NK-92 treated with Interleukin-12 subunit alpha and Interleukin-12 subunit beta, amount 100 ng/mL, for 24 hours (cell line): ENCODE measurements at places on chromosomes 3 and 15.

GRCh38 chr15:66157507-66157906 is 96.0 kb downstream of the MEGF11 start:
- no peak for DNase-seq

DNA sequence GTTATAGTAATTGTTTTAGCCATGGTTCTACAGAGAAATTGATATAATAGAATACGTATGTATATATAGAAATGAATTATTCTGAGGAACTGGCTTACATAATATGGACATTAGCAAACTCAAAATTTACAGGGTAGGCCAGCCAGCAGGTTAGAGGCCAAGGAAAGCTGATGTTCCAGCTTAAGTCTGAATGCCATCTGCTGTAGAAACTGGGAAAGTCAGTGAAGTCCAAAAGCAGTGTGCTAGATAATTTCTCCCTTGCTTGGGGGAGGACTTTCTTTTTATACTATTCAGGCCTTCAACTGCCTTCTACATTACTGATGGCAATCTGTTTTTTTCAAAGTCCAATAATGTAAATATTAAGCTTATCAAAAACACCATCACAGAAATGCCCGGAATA is 1174.7 kb downstream of the ZPLD1 start:
- no peak for DNase-seq

- DNase-seq = no peak
Measured at GRCh38 chr3:156723182-156723619, 48.8 kb downstream of the TIPARP start.

- DNase-seq = no peak
Measured at GRCh38 chr3:55059027-55059629, 131.3 kb upstream of the LRTM1 start.

GRCh38 chr3:6680119-6680806 is 180.7 kb upstream of the GRM7 start:
- DNase-seq = no peak

DNA sequence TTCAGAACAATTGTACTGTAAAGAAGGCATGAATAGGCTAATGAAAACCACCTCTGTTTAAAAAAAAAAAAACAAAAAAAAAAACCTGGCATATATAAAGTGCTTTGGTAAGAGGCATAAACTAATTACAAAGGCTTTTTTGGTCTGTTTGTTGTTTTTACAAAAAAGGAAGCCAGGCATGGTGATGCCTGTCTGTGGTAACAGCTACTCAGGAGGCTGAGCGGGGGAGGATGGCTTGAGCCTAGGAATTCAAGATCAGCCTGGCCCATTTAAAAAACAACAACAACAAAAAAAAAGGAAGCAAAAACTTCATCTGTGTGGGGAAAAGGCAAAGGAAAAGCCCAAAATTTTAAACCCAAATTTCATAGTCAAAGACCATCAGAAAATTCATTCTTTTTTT is 47.0 kb downstream of the OSBPL10 start:
- no peak for DNase-seq

- no peak for DNase-seq
Measured at GRCh38 chr3:31284776-31285175, 247.9 kb upstream of the STT3B start.

DNA sequence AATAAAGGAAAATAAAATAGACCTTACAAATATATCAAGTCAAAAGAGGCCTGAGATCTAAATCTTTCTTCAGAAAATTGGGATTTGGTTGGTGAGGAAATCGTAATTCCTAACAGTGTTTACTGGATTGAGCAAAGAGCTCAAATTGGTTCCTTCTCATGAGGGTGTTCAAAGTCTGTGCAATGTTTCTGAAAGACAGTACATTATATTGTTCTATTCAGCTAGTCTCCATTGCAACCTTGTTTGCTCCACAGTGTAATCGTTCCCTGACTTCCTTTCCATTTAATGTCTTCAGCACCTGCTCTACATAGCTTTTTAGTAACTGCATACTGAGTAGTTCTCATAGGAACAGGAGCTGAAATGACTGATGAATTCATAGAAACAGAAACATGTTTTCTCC is 326.8 kb downstream of the SUCLG2 start:
- no peak for DNase-seq

GRCh38 chr3:38984110-38984509 is 67.6 kb downstream of the SCN11A start:
- no peak for DNase-seq

- DNase-seq = no peak
Measured at GRCh38 chr3:50503504-50504342, at the start of gene CACNA2D2. TSS of gene CACNA2D2 (minus strand) at chr3:50503634. CDS start at chr3:50503423, 211 bp downstream.

DNA sequence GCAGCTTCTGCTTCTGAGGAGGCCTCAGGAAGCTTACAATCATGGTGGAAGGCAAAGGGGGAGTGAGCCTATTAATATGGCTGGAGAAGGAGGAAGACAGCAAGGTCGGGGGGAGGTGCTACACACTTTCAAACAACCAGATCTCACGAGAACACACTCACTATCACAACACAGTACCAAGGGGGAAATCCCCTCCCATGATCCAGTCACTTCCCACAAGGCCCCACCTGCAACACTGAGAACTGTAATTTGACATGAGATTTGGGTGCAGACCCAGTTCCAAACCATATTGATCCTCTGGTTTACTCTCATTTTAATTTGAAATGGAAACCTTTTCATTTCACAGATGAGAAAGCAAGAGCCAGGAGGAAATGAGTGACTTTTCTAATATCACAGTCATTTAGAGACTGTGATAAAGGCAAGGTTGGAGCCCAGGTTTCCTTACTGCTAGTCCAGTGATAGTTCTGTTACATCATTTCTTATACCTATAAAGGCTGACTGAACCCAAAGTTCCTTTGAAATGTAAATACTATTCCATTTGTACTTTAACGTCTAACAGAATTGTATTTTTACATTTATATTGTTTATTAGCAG is 105.8 kb upstream of the GAP43 start:
- no peak for DNase-seq

GRCh38 chr15:80970018-80970657 is 19.5 kb downstream of the MESD start:
- peak; percentile 36 for DNase-seq

DNA sequence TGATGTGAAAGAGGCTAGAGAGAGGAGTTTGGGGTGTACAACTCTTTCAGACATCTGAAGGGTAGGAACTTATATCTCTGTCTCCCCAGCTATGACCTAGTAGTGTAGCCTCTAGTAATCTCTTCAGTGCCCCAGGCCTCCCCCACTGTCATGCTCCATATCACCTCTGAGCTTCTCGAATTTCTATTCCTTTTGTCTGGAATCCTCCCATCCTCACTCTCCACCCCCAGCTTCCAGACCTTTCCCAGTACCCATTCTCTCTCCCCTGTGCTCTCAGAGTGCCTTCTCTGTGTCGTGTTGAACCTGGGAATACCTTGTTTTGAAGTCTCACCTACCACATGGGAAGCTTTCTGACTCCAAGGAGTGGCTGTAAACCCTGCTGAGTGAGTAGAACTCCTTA is 3.6 kb upstream of the RBPMS2 start:
- DNase-seq = no peak

- no peak for DNase-seq
Measured at GRCh38 chr15:57143511-57144078, 225.2 kb downstream of the TCF12 start.

DNA sequence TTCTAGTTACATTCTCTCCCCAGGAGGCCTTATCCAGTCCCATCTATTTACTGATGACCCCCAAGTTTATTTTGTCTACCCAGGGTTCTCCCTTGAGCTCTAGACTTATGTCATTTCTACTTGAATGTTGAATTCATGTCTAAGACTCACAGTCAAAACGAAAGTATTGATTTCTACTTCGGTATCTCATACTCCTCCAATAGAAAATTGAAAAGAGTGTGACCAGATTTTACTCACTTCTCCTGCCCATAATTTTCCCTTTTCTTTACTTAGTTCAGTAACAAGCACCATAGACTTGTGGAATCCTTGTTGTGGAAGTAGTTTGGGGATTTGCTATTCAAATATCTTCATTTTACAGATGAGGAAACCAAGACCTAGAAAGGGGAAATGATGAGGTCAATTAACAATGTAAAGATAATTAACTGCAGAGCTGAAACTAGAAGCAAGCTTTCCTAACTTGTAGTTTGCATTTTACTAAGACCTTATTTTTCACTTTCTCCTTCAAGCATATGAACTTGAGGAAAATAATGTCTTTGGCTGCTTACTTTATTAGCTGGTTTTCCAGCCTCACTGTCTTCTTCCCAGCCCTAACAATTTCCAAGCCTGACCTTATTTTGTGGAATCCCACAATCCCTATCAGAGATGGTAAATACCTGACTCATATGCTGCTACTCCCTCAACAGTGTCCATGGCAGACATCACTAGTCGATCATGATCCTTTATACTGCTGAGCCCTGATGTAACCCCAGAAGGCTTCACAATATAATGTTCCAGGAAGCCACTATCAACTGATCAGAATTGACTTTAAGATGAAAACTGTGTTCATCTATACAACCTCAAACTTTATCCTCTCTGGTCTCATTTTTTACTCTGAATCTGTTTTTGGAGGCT is 123.9 kb upstream of the AGBL1 start:
- no peak for DNase-seq

GRCh38 chr15:78540141-78540870 is at the start of gene PSMA4:
TSS of gene PSMA4 (plus strand) at chr15:78540444. CDS start at chr15:78541928, 1,484 bp downstream.
- peak; percentile 93 for DNase-seq

DNA sequence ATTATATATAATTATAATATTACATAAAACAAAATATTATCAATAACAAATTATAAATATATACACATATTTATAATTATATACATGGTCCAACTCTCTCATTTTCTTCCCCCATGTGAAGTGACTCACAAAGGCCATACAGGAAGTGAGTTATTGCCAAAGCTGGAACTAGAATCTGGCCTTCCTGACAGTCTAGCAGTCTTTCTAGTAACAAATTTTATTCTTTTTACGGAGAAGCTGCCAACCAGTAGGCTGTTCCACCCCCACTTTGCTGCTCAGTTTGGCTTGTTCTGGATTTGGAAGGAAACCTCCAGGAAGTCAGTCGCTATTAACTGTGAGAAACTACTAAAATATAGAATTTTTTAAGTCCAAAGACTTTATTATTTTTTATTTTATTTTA is 79.6 kb downstream of the DHX36 start:
- no peak for DNase-seq

- DNase-seq = no peak
Measured at GRCh38 chr15:40506964-40507571, 36.3 kb downstream of the CHST14 start.

- no peak for DNase-seq
Measured at GRCh38 chr3:178218231-178218630, 318.0 kb upstream of the KCNMB2 start.

DNA sequence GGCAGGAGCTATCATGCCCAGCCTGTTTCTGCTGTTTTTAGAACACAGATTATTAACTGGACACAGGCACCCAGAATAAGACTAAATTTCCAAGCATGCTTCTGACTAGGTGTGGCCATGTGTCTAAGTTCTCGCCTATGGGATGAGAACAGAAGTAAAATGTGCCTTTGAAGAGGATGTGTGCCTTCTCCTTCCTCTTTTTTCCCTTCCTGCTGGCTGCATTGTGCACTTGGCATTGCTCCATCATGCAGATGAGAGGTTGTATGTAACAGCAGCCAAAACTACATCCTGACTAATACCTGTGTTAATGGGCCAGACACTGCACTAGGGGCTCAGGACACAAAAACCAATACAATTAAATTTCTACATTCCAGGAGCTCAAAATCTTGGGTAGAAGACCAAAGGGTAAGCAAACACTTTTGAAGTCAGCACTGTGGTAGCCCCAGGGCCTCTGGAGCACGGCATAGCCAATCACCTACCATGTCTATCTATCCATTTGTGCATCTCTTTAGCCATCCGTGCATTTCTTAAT is 40.9 kb upstream of the RNU6-1 start:
- DNase-seq = no peak

GRCh38 chr3:146469150-146470017 is at the start of gene PLSCR2:
TSS of gene PLSCR2 (minus strand) at chr3:146469561. CDS start at chr3:146459904, 9,657 bp downstream.
- DNase-seq = no peak

- DNase-seq = no peak
Measured at GRCh38 chr3:9915254-9916141, 1.4 kb upstream of the IL17RC start.

GRCh38 chr3:14845180-14845579 is 26.4 kb downstream of the FGD5 start:
- DNase-seq = no peak

DNA sequence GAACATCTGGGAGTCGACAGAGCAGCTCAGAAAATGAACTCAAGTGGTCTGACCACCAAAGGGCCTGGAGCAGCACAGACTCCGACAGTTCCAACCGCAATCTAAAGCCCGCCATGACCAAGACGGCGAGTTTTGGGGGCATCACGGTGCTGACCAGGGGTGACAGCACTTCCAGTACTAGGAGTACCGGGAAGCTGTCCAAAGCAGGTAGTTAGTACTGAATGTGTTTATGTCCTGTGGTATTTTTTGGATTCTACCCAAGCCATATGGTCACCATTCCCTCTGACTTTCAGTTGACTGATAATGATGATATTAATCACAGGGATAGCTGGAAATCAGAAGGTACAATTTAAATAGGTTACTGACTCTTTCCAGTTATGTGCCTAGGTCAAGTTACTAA is 82.3 kb downstream of the ARPP21 start:
- DNase-seq = no peak

GRCh38 chr15:72117486-72118016 is 399 bp downstream of the MYO9A start:
- peak; percentile 84 for DNase-seq

GRCh38 chr3:78257951-78258530 is 1218.1 kb downstream of the ROBO2 start:
- no peak for DNase-seq

GRCh38 chr3:42504334-42505127 is 2.1 kb downstream of the VIPR1 start:
- no peak for DNase-seq

- DNase-seq = no peak
Measured at GRCh38 chr3:134836921-134837320, 41.9 kb downstream of the EPHB1 start.
